ENCODE measurements at places on chromosomes 7 and 10.

DNA sequence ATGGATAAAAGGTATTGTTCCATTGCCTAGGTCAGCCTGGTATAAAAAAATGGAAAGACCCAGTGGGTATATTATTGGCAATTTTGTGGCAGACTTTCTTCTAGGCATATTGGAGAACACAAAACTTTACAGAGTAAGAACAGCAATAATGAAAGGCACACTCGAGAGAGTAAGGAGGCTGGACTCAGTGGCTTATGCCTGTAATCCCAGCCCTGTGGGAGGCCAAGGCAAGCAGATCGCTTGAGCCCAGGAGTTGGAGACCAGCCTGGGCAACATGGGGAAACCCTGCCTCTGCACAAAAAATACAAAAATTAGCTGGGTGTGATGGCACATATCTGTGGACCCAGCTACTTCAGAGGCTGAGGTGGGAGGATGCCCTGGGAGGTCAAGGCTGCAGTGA is 158.2 kb downstream of the FAM107B start:
- DNase-seq = no peak

DNA sequence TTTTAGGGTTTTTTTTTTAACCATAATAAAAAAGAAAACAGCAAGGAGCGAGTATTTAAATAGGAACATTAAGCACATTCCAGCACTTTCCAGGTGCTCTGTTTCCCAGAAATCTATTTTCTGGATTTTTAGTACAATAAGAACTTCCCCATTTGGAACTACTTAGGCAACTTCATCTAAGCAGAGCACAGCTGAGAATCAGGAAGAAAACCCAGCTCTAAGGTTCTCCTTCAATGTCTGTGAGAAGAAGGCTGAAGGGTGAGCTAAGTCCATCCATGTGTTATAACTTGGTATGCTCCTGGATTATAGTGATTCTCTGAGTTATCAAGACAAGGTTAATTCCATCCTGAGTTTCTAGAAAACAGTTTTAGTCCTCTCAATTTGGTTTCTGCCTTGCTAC is 181.9 kb downstream of the CYP26A1 start:
- no peak for DNase-seq

- DNase-seq = no peak
Observed at GRCh38 chr7:119935418-119936025, 337.5 kb upstream of the KCND2 start.

DNA sequence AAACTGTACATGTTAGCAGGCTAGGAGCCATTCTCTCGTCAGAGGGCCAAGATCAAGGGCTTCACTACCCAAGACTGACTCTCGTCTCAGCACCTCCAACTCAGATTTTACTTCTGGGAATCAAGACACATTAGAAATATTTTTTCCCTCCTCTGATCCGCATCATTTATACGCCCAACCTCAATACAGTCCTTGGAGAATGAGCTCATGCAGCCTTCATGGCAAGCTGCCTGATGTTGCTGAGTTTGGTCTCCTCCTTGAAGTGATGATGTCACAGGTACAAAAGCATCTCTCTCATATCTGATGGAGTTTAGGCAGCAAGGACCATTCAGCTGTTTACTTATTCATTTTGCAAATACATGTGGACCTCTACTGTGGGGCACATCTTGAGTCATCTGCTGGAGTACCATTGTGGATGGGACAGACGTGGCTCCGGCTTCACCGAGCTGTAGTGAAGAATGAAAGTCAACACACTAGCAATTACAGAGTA is 114.0 kb downstream of the BMPER start:
- no peak for DNase-seq

GRCh38 chr10:75228834-75229233 is 6.9 kb downstream of the COMTD1 start:
- no peak for DNase-seq

DNA sequence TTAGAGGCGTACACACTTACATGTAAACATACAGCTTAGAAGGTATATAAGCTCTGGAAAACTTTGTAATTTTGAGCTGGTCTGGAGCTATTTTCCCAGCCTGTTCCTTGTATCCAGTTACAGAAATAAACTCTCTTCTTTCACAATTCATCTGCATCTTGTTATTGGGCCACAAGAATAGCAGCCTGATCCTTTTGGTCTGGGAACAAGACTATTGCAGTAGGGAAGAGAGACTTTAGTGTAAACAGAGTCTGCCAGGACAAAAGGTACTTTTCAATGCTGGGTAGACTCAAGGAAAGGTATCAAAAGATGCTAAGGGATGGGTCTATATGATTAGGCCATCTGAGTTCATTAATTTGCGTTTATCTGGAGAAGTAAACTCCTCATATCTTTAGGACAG is 728.3 kb downstream of the TYW1 start:
- DNase-seq = no peak

GRCh38 chr7:107152011-107152410 is 16.8 kb upstream of the HBP1 start:
- no peak for DNase-seq

GRCh38 chr10:71339796-71340589 is 20.9 kb downstream of the SLC29A3 start:
- no peak for DNase-seq

GRCh38 chr7:47183862-47184590 is 397.9 kb downstream of the TNS3 start:
- DNase-seq = no peak

DNA sequence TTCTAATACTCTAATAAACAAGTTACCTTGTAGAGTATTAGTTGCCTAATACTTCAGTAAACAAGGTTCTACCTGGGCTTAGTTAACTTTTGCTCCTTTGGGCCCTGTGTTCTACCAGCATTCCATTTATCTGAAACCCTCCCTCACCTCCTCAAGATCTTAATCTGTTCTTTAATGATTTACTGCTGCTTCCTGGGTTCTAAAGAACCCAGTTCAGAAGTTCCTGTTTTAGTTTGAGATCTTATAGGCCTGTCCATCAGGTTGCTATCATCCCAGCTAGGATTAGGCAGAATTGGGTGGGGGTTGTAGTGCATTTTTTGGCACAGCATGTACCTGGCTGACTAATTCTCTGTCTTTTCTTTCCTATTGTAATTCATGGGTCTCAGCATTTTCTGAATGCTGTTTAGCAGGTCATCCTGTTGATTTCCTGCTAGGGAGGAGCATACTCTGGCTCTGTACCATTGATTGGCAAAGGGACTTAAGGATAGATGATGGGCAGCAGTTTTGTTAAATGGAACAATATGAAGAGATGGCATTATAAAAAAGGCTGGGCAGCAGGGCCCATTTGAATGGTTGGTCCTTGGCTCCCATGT is 53.7 kb upstream of the TMEM248 start:
- DNase-seq = no peak
